ENCODE measurements at places on chromosomes 6 and 20. TPM values are rescaled to one million over a fixed set of nuclear protein-coding genes. Genes with fewer than 3 reads are reported as not detected.

GRCh38 chr6:11427723-11428245, 109.8 kb upstream of the TMEM170B start:
- peak; percentile 35 for DNase-seq

DNA sequence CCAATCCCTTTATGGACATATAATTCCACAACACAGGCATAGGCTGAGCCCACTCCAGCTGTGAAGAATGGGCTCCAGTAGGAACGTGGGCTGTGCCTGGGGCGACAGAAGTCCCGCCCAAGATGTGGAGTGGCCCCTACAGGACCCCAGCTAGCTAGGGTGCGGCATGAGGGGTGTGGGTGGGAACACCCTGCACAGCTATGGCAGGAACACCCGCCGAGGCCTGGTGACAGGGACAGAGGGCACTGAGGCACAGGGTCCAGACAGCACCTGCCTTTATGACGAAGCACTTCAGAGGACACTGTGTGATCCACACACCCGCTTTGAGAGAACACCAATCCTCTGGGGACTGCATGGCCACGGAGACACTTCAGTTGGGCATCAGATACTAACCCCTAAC, 28.2 kb upstream of the TCFL5 start:
- DNase-seq: no peak

DNA sequence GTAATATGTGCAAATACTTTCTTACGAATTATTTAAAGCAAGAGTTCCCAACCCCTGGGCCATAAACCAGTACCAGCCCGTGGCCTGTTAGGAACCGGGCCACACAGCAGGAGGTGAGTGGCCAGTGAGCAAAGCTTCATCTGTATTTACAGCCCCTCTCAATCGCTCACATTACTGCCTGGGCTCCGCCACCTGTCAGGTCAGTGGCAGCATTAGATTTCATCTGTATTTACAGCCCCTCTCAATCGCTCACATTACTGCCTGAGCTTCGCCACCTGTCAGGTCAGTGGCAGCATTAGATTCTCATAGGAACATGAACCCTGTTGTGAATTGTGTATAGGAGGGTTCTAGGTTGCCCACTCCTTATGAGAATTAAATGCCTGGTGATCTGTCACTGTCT, 142.0 kb downstream of the RNASET2 start:
- no peak for DNase-seq

The BPIFB1 gene
- not detected for total RNA-seq

The COL10A1 gene
- not detected for total RNA-seq

All from HT1080 (cell line).